GM12865 (cell line): ENCODE measurements at places on chromosomes 11 and 22.

DNA sequence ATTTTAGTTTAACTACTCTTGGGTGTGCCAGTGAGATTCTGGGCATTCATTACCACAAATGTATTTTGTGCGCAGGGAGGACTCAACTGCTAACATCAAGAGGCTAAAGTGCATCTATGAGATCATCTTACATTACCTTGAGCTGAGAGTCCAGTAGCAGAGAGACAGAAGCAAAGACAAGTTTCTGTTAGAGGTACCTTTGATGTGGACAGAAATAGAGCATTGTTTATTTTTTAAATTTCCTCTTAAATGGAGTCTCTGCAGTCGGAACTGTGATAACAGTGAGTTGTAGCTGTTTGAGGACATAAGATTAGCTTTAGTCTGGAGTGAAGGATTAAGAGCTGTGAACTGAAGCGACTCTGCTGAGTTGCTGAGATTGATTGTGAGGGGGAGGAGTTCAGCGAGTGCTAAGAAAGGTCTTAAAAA is 297.0 kb downstream of the CADM1 start:
- no peak for DNase-seq

DNA sequence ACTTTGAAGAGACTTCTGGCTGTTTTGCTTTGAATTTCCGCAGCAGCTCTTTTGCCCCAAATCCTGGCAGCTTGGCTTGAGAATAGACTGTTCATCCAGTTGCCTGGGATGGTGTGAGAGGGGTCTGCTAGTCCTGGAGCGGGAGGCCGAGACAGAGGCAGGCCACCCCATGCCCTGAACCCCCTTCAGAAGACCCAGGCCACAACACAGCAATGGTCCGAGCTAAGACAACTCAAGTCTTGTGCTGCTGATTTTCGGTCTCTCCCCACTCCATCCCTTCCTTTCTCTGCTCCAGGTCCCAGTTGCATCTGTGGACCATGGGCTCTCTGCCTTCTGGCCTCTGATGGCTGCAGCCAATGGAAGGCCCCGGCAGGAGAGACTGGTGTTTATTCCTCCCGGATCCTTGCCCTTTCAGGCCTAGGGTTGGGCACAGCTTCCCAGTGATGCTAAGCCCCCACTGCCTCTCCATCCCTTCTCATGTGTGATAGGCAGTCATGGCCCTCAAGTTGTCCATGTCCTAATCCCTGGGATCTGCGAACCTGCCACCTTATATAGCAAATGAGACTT is 31.9 kb upstream of the TP53I11 start:
- no peak for DNase-seq

DNA sequence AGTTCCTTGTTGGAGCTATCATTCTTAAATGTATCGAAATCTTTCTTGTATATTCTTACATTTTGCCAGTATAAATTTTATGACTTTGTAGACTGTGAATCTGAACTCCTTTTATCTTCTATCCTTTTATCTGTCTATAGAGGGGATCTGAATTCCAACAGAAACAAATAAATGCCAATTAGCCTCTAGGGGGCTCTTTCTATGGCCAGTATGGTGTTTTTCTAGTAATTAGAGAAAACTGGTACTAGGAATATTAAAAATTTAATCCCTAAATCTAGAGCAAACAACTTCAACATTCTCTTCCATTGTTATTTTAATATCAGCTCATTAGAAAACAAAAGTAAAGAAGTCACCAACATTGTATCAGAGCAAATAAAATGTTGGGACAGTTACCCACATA is 21.5 kb upstream of the CAT start:
- no peak for DNase-seq

DNA sequence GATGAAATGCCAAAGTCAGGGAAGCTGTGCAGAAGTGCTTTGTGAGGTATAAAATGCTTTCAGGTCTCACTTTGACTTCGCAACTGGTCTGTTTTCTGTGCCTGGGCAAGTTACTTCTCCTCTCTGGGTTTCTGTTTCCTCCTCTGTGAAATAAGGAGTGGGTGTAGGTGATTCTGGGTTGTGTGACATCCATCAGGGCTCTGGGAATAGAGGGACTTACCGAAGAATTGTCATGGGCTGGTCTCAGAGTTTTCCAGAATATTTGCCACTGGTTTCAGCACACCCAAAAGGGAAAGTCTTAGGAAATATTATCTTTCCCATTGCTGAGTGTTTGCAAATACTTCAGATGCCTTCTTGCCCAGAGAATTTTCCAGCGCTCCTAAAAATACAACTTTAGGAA is 118.4 kb downstream of the KIAA1671 start:
- DNase-seq, result peak; percentile 45

DNA sequence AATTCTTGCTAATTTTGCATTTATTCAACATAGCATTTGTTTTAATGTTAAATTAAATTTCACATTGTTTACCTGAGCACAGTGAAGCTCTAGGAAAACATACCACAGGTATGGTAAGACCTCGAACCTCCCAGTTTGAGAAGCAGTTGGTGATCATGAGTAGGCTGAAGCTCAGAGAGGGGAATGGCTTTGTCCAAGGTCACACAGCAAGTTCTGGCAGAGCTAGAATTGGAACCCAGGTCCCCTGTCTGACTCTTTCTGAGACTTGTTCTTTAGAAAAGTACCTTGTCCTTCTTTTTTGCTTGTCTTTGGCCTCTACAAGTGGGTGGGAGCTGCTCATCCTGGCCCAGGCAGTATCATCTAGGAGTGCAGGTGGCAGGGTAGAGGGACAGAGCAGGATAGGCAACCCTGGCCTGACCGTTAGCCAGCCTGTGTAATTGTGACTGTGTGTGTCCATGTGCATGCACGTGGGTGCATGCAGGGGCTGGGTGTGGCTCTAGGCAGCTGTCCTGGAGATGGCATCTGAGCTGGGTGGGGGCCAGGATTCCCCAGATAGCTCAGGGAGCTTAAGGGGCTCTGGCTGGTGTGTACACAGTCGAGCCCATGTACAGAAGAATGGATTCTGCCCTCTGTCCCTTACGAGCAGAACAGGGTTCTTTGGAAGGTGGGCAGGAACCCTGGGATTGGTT is 21.6 kb downstream of the PHLDB1 start:
- no peak for DNase-seq

DNA sequence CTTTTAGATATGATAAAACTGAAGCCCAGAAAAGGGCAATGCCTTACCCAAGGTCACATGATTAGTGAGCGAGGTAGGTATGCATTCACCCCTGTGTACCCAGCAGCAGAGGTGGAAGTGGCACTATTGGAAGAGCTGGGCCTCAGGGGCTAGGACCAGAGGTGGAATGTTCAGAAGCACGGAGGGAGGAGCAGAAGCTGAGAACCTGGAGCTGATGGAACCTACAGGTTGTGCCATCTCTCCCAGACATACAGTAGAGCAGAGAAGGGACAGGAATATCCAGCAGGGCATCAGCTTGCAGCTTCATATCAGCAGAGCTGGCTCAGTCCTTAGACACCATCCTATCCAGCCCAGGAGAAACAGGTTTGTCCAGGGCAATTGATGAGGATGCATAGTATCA is 14.6 kb upstream of the FCHSD2 start:
- DNase-seq, result no peak

DNA sequence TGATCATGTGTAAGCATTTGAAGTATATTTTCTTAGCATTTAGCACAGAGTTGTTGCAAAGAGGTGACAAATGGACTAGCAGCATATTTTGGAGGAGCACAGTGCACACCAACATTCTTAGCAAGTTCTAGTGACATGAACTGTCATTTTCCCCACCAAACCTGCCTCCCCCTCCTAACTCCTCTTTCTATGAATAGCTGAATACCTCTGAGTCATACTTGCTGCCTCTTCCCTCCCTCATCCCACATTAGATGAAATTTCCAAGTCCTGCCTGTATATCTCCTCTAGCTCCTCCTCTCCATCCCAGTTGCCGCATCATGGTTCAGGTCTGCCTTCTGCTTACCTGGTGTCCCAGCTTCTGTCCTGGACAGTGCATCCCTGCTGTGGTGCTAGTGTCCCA is 7.2 kb downstream of the OSBP2 start:
- no peak for DNase-seq

DNA sequence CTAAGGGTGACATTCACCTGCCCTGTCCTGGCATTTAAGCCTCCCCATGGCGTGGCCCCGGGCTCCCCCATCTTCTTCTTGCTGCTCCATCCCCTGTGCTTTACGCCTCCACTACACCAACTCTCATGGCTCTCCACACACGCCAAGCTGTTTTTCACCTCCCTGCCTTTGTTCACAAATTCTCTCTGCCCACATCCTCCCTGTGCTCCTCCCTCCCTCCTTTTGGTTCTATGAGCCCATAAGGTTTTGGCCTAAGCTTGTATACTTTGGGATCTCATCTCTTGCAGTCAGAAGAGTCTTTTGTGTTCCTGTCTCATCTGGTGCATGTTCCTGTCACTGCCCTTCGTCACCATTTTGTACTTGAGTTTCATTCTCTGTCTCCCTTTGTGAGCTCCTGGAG is 4.6 kb upstream of the DNAL4 start:
- no peak for DNase-seq

DNA sequence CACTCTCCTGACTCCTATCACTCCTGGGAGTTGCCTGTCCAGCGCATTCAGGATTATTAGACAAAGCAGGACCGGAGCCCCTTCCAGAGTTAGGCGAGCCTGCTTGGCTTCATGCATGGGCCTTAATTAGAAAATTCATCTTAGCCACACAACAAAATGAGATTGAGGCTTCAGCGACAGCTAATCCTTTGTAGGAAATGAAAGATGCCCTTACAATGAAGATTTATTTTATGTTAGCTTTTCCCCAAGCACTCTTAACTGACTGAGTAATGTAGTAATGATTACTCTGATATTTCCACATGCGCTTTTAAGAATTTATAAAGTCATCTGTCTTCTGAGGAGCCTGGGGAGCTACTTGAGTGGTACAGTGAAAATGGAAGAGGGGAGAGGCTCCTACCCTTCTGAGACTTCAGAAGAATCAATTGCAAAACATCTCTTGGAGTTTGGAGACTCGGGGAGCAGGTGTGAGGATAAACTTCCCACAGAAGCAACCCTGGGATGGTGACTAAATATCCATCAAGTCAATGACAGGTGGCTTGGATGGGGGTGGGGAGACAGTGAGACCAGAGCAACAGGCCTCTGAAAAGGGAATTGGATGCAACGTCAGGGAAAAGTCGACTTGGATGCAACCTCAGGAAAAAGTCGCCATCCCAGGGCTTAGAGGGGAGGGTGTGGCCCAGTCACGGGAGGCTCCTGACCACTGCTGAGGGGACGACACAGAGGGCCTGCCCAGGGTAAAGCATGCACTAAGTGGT is 434.5 kb upstream of the B3GAT1 start:
- DNase-seq, result no peak

DNA sequence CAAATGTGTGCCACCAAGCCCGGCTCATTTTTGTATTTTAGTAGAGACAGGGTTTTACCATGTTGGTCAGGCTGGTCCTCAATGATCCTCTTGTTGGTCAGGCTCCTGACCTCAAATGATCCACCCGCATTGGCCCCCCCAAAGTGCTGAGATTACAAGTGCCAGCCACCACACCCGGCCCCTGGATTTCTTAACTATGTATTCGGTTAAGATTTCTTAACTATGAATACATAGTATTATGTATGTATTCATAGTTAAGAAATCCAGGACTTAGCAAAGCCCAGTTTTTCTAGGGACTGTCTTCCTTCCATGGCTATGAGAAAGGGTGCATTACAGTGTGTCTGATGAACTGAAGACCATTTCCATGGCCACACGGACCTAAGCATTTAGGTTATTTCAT is 1.7 kb downstream of the C11orf91 start:
- no peak for DNase-seq

DNA sequence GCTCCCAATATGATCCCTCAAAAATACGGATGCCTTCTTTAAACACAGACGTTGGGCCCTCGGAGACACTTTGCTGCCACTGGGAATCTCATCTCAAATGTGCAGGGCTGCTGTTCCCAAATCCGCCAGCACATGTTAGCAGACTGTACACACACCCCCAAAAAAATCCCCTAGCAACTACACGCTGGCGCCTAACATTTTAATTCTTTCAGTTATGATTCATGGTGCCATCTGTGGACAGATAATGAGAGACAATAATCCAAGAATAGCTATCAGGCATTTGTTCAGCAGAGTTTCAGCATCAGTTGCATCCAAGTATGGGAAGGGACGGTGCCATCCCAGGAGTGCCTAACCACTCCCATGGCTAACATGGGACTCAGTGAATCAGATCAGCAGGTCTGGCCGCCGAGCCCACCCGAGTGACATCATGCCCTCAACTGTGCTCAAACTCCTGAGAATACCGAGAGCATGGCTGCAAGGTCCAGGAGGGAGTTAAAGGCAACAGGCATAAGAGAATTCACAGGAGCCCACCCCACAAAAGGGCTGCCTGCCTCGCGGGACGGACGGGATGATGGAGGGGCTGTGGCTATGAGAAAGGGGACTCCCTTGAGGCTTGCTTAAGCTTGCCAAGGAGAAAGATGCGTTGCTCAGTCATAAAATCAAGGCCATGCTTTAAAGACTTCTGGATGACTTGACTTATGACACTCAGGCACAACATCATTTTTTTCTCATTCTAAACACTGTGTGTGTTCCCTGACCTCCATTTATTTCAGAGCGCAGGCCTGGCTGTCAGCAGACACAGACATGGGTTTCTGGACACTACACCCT is 337.0 kb downstream of the SHANK2 start:
- DNase-seq, result no peak
